ENCODE measurements at places on chromosomes 13 and 19.

DNA sequence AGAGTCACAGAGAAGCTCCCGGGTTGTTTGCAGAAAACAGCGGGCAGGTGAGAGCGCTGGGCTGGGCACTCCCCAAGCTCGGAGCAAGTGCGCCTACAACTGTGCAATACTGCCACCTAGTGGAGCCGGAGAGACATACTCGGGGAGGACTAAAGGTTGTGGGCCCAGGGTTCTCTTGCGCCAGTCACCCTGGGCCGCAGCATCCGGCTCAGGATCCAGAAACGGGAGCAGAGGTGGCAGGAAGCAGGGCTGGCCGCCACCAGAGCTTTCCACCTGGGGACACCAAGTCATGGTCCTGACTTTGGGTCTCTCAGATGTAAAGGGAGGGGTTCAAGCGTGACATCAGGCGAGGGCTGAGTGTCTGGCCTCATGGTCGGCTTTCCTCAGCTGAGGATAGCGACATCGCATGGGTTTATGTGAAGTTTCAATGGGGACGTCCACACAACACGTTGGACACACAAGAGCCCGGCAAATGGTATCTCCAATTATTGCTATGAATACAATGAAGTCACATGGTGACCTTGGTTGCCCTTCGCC is 11.2 kb upstream of the KLK4 start:
- DNase-seq: peak; percentile 76

DNA sequence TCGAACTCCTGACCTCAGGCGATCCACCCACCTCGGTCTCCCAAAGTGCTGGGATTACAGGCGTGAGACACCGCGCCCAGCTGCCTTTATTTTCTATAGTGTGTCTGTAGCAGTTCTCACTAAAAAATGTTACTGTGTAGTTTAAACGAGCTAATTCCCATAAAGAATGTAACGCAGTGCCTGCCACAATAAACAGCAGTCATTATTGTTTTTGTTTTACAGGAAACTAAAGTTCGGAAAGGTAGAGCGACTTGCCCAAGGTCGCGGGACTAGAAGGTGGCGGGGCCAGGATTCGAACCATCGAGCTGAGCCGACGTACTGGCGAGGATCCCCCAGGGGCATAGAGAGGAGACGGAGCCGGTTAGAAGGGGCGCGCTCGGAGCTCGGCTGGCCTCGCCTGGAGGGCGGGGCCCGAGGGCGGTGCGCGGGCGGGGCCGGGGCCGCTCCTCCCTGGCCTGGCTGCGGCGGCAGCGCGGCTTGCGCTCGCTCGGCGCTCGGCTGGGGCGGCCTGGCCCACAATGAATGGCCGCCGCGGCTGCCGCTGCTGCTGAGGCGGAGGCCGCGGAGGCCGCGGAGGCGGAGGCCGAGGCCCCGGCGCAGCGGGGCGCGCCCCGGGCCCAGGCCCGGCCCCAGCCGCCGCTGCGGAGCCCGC is at the start of gene NACC1:
TSS of gene NACC1 (plus strand) at position 493 of the 652 bp plus-strand sequence. CDS start 16,944 bp downstream, outside the sequence.
- peak; percentile 83 for DNase-seq

DNA sequence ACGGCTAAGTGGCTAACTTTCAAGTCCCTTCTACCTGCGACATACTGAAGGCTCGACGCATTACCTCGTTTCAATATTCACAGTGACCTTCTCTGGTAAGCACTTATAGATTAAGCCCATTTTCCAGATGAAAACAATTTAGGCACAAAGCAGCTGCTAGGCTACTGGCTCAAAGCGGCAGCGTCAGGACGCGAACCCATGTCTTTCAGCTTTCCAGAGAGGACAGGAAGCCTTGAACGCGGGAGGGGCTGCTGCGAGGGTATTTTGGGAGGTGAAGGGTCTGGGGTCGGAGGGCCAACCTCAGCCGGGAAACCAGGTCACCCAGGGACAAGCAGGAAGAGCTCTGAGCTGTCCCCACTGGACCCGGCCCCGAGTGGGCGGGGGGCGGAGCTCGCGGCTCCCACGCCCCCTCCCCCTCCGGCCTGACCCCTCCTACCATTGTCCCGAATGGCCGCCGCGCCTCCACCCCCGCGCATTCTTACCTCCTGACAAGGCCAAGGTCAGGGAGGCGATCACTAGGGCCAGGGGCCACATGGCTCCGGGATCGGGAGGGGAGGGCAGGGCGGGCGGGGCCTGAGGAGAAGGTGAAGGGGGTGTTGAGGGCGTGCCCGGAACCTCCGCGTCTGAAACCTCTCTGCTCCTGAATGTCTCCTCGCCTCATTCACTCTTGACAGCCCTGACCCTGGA is at the start of gene KLK13:
TSS of gene KLK13 (minus strand) at position 559 of the 687 bp plus-strand sequence. CDS start at position 534, 25 bp downstream.
- DNase-seq: no peak

DNA sequence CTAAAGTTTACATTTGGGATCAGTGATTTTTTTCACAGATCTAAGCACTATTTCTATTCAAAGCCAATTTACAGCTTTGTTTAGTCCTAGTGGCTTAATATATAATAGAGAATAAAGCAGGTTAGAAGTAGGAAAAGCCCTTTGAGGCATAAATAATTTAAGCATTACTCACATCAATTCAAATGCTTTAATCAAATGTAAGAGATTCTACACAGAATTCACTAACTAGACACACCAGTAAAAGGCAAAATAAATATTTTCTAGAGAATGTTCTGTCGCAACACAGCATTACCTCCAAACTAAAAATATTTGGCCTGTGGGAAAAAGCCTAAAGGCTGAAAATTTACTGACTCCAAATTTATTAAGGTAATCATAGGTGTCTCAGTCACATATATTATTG is 31.3 kb downstream of the KCTD12 start:
- DNase-seq: no peak

GRCh38 chr19:782185-782877 is 14.9 kb upstream of the PTBP1 start:
- no peak for DNase-seq

GRCh38 chr13:99347911-99348451 is 40.8 kb upstream of the GPR183 start:
- DNase-seq: no peak

- DNase-seq: no peak
Observed at GRCh38 chr19:35027851-35028599, 2.2 kb upstream of the SCN1B start.

DNA sequence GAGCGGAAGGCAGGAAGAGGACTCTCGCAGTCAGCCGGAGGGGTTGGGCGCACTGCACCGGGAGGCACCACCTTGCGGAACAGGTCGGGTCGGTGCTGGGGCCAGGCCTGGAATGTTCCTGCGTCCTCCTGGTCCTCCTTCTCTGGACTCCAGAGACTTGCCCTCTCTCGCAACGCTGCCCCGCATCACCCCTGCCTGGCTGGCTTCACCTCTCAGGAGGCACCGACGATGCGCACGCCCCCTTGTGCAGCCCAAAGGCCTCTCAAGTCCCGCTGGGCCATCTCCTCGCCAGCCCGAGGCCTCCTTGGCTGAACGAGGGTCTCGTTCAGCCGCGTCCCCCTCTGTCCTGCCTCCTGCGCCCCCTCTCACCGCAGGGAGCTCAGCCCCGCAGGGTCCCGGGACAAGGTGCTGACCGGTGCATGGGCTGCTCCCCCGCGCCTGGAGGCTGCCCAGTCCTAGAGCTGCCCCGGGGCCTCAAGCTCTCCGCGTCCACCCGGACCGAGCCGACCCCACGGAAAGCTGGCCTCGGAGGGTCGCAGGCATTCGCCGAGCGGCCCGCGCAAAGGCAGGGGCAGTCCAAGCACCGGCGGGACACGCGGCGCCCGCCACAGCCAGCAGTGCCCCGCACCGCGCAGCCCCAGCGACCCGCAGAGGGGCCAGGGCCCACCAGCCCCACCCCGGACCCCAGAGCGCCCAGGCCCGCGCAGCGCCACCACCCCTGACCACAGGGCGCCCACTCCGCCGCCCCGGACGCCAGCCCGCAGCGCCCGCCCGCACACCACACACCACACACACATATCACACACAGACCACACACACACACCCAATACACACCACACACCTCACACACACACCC is 133.8 kb downstream of the CRYL1 start:
- DNase-seq: no peak

DNA sequence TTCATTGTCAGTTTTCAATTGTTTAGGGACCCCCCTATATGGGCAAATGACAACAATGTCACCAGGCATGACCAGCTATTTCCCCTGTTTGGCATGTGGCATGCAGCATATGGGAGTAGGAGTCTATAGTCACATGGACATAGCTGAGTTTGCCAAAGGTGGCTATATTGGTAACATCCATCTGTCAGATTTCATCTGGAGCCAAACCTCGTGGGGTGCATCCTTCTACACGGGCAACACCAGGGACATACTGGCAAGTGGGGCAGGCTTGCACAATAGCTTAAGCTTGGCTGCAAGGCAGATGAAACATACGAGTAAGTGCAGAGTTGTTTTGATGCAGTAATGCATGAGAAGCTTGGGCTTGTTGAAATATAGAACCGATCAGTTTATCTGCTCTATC is 24.5 kb upstream of the ZNF816 start:
- no peak for DNase-seq

DNA sequence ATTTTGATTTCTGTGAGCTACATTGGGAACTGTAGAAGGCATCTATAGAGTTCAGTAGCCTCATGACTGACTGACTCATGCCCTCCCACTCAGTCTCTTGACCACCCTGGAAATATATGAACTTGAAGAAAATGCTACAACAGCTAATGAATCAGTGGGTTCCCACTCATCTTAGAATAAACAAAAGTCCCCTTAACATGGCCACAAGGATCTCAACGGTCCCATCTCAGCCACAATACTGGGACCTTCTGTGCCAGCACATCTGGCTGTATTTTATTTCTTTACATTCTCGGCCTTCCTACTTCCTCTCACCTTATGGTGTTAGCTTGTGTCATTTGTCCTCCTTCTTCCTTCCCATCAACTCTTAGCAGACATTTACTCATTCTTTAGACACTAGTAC is 619.8 kb downstream of the DCT start:
- DNase-seq: no peak

DNA sequence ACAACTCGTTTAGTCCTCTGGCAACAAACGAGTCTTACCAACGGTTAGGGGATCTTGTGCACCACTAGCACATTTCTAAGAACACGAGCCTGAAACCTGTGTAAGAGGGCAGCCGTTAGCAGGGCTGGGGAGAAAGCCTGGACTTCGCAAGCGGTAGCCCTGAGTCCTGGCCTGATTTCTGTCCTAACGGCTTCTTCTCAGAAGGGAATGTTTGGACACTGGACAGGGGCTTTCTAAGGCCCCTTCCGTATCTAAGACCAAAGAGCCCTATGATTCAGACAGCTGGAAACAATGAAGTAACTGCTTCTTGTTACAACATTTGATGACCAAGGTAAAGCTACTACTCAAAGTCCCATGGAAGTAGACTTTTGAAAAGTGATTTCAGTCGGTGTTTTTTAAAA is 2.2 kb downstream of the ANKRD10 start:
- no peak for DNase-seq

- DNase-seq: no peak
Observed at GRCh38 chr13:94272038-94272437, 207.4 kb downstream of the DCT start.

DNA sequence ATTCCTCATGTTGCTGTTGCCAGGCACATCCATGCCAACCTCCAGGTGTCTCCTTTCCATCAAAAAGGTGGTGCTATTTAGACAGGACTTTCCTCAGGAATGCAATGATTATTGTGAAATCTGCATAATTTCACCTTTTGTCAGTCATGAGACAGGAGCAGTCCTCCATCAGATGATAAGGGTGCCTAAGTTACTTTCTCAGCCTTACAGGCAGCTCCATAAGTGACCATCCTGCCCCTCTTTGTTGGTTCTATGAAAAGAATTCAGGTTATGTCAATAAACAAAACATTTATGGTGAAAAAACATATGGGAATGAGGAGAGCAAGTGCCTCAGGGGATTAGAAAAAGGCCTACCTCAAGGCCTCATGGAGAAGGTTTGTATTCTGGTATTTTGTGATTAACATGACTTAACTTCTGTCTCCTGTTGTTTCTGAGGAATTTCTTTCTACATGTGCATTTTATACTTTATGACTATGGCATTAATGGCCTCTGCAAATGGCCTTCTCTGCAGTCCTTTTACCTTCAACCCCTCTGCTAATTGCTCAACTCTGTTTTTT is 110.3 kb upstream of the DIAPH3 start:
- DNase-seq: no peak

- DNase-seq: no peak
Observed at GRCh38 chr13:69194130-69194529, 913.5 kb upstream of the ATXN8OS start.

GRCh38 chr13:39296193-39296592 is 257.9 kb downstream of the NHLRC3 start:
- DNase-seq: no peak

- no peak for DNase-seq
Observed at GRCh38 chr13:87867426-87867825, 196.3 kb downstream of the SLITRK5 start.

- no peak for DNase-seq
Observed at GRCh38 chr13:111486331-111486730, 165.9 kb downstream of the TEX29 start.

DNA sequence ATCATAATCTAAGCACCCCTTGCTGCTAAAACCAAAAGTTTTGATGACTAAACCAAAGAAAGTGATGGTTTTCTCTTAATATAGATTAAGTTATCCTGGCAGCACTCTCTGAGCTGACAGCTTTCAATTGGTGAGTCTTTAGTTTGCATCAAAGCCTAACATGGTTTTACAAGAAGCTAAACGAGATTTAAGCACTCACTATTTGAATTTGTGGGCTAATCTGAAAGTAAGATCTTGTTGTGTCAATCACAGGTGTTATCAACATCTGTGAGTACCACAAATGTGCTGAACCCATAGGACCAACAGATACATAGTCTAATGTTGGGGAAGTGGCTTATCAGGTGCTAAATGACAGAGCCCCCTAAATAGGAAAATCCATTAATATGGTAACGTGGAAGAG is 223.9 kb downstream of the LHFPL6 start:
- no peak for DNase-seq

DNA sequence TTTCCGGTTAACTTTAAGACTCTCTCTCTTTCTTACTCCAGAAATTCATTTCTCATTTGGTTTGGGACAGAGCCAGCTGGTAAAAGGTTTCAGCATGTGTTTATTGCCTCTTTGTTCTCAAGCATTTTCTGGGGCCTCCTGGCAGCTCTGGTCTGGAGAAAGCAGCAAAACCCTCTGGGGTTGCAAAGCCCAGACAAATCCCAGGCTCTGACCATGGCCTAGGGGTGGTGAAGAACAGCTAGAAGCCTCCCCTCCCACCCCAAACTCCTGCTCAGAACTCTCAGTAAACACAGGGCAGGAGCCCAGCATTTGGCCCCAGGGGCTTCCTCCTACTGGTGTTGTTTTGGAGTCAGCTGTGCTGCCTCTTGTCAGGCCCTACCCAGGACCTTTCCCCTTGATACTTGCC is 124.2 kb upstream of the SERP2 start:
- no peak for DNase-seq

GRCh38 chr13:44108331-44108858 is 228.7 kb downstream of the LACC1 start:
- DNase-seq: no peak
